ENCODE measurements at places on chromosomes 5 and 9. TPM values are rescaled to one million over a fixed set of nuclear protein-coding genes. Genes with fewer than 3 reads are reported as not detected.

The CATSPER3 gene
- not detected for total RNA-seq

- peak; percentile 66 for DNase-seq
Observed at GRCh38 chr5:14143841-14144585, 871 bp downstream of the TRIO start.

The FBP2 gene
- total RNA-seq: not detected

- DNase-seq: no peak
Observed at GRCh38 chr5:121350181-121350930, 501.3 kb upstream of the FTMT start.

The ECM2 gene
- not detected for total RNA-seq

- DNase-seq: no peak
Observed at GRCh38 chr5:166441-167372, 24.6 kb upstream of the LRRC14B start.

DNA sequence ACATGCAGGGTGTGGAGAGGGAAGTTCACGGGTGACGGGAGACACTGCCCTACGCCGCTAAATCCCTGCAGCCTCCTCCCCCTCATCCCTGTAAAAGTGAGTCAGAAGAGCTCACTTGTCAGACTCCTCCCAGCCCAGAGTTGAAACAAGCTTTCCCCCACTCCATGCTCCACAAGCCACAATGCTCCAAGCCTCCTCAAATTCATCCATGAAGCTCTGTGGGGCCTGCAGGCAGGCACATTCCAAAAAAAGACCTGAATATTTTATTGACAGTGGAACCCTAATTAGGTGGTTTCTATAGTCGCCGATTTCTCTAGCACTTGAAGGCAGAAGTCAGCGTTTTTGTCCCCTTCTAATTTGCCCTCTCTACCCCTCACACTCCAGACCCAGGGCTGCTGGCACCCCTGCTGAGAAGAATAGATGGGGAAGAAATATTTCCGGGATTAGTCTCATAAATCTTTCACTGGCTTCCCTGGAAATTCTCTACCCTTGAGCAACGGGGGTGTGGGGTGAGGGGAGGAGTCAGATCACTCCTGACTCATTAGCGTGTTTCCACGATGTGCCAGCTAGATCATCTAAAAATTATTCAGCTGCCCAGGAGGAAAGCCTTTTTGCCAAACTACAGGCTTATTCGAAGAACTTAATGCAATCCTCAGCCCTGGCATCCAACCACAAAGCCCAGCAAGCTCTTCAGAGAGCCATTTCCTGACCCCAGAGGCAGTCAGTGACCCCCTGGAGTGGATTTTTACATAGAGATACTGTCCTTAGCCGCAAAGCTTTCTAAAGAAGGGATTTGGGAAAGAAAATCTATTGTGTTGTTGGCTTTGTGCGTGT lies 97.1 kb downstream of the ENC1 start:
- DNase-seq: no peak

DNA sequence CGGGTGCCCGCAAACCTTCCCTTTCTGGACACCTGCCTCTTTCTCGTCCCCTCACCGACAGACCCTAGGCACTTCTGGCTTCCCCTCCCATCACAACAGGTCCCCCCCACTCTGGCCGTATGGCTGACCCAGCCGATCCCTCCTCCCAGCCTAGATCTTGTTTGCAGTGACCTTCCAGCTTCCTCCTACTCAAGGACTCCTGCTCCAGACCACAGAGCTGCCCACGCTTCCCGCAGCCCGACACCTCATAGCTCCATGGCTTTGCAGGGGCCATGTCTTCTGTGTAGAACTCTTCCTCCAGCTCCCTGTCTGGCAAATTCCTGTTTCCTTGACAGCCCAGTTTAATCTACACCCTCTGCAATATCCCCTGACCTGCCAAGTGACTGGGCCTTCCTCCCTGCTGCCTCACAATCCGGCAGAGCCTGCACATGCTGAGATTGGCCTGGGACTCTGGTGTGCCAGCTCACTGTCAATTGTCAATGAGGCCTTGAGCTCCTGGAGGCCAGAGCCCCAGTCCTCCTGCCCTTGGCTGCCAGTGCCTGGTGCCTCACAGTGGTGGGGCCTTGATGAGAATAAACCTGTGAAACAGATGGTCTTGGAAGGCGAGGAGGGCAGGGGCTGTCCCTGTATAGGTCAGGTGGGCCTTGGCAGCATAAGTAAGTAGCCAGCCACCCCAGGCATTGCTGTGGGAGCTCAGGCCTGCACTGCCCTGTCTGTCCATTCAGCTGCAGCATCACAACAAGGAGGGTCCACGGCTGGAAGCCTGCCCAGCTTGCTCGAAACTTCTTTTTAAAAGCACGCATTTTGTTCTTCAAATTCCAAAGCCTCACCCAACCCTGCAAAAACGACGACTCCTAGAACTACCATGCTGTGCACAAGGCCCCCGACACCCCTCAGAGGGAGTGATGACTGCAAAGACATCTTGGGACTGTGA lies 50.5 kb downstream of the GADD45G start:
- DNase-seq: no peak

GRCh38 chr9:92247981-92248380 lies 45.5 kb downstream of the IARS1 start:
- DNase-seq: no peak

- DNase-seq: no peak
Observed at GRCh38 chr9:5352637-5353248, 13.1 kb upstream of the RLN1 start.

- no peak for DNase-seq
Observed at GRCh38 chr5:174724484-174725260, at the start of gene MSX2. MSX2 (plus strand) TSS chr5:174724582; CDS start chr5:174724660, 78 bp downstream.

The NR5A1 gene
- total RNA-seq: 0.42 TPM

DNA sequence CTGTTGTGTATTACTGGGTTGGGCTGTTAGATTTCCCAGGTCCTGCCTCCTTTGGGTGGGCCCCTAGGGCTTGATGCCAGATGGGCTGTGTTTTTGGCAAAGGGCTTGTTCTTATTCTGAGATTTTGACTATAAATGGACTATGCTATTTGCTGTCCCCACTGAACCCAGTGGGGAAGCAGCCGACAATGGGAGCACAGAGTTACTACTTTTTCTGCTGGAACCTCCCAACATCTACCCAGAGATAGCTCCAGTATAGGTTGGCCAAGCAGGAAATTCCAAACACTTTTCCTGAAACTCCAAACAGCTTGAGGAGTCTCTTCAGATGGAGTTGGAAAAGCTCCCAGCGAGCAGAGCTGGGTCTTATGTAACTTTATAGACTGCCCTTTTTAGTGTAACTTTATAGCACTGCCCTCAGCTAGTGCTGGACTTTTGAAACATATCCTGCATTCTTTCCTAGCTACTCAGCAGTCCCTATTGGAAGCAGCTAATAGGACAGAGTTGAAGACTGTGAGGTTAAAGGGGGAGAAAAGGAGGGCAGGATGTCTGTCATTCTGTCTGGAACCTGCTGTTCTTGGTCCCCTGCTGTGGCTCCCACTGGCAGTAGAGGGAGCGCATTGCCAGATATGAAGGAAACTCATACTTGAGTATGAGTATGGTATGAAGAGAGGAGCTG lies 21.0 kb downstream of the RUSC2 start:
- DNase-seq: no peak

- peak; percentile 55 for DNase-seq
Observed at GRCh38 chr5:81856948-81857928, 106.3 kb upstream of the SSBP2 start.

- no peak for DNase-seq
Observed at GRCh38 chr9:136565086-136565714, 19.4 kb upstream of the NOTCH1 start.

GRCh38 chr9:129964901-129965734 lies 77.9 kb downstream of the FNBP1 start:
- no peak for DNase-seq

- DNase-seq: no peak
Observed at GRCh38 chr5:16345454-16345853, 120.1 kb downstream of the ZNF622 start.

DNA sequence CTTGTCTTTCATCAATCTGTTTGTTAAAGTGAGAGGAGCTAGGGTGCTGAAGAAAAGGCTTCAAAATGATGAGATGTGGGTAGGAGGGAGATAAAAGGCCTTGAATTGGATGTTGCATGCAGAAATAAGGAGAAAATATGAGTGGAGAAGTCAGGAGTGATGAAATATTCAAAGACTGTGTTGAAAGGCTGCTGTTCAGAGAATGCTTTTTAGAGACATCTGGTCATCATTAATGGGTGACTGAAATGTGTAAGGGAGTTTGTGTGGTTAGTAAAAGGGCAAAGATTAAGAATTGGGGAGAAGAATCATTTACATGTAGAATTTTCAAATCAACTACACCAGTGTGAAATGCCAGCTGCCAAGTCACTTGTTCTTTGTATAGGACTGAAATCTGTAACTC lies 383.9 kb downstream of the MAT2B start:
- no peak for DNase-seq

GRCh38 chr5:157459715-157460599 lies at the start of gene NIPAL4:
NIPAL4 (plus strand) TSS chr5:157460213; CDS start chr5:157460321, 108 bp downstream.
- DNase-seq: no peak

The MLANA gene
- not detected for total RNA-seq

Measured in H1 (cell line).